ENCODE measurements at places on chromosomes 2 and 18.

GRCh38 chr2:128813352-128814034 lies 494.8 kb upstream of the HS6ST1 start:
- DNase-seq = no peak

DNA sequence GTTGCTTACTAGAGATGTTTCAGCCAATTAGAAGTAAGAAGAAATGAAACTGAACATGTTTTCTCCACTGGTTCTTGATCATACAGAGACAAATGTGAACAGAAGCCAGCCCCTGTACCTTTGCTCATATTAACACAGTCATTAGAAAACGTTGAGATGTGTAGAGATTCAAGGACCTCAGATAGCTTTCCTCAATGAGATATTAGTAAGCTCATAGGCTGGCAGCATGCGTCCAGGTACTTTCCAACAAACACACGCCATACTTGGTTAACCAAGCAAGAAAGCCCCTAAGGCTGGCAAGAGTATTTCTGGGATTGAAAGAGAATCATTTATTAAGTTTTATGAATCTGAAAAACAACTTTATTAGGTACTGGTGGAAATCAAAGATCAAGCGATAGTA lies 37.5 kb downstream of the SLC5A7 start:
- DNase-seq = no peak

- DNase-seq = no peak
Measured at GRCh38 chr2:75799859-75800258, 89.1 kb upstream of the GCFC2 start.

DNA sequence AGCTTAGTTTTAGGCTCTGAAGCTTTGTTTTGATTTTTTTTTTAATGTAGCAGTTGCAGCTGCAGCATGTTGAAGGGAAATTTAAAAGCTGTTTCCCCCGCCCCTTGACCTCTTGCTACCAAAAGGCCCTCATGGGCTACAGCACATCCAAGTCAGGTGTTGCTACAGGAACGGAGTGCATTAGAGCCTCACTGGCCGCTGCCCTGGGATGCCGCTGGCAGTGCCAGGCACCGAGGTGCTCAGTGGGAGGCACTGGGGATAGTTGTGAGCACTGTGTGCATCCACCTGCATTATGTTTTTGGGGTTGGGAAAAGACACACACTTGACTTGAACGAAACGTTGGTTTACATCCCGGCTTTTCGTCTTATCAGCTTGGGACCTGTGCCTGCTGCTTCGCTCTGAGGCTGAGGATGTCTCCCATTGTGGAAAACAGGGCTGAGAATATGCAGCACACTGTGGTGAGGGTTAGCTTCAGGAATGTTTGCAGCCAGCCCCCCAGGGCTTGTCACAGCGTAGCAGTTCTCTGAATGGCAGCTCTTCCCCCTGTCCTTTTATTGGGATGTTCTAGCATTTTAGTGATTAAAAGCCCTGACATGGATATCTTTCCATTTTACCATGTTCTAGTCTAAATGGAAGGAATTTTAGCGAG lies 24.1 kb downstream of the DCDC2C start:
- no peak for DNase-seq

DNA sequence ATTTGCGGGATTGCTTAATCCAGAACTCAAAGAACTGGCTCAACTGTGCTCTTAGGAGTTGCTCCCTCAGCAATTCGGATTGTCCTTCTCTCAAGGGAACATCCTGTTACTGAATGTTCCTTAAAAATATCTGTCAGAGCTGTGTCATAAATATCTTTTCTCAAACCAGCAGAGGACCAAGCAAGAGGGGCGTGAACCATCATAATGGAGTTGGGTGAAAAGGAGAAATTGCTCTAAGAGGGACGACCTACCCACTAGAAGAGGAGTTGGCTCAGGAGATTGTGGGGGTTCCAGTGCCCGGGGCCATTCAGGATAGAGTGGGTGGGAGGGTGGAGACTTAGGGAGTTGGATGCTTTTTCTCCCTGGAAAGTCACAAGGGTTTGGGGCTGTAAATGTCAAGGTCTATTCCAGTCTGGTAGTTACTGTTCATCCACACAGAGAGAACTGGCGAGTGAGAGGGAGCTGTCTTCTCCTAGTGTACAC lies 59.5 kb downstream of the MERTK start:
- no peak for DNase-seq

DNA sequence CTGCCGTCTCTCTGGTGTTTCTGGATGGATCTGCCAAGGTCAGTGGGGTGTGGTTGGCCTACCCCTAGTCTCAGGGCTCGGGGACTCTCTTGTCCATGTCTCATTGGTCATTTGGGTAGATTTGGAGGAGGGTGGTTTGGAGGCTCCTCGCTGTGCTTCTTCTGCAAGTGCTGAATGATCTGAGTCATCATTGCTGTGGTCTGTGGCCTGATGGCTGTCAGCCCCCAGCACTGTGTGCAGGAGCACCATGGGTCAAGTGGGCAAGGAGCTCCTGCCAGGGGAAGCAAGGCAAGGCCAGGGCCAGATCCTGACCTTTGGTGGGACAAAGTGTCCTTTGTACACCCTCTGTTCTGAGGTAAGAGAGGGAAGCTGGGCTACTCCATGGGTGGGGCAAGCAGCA lies 221.8 kb downstream of the FHOD3 start:
- DNase-seq = peak; percentile 69

DNA sequence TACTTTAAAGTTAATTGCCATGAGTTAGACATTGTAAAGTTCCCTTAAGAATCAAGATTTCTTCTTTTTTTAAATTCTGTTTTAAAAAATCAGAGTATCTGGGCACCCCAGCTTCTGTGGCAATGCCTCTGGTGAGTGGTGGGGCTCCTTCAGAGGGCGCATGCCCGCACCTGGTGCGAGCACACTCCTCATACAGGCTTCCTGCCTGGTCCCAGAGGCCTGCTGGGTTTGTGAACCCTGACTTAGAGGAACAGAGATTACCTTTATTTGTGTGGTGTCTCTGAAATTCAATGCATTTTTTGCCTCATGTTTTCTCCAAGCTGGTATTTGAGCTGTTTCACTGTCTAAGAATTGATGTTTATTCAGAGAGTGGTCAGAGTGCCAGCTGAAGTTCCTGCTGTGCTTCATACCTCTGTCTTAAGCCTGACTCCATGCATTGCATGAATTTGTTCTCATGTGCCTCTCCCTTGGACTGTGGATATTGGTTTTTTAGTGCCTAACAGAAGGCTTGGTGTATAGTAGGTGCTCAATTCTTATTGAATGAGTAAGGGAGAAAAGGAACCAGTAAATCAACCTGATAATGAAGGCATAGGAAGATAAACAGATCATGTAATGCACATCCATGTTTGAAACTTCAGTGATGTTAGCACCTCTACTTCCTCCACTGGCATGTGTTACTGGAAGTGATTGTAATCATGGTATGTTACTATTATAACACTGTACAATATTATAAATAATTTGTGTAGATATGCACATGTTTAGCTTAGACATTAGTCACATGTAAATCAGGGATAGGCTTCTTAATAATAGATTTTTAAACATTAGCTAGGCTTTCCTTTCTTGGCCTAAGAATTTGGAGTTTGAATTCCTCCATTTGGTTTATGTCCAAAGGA lies 29.0 kb downstream of the PHLPP1 start:
- peak; percentile 42 for DNase-seq

- DNase-seq = no peak
Measured at GRCh38 chr2:86281066-86281700, 56.2 kb downstream of the REEP1 start.
